ENCODE measurements at places on chromosomes 5 and 9.

- no peak for DNase-seq
Measured at GRCh38 chr9:118734696-118735095, 634.5 kb downstream of the BRINP1 start.

GRCh38 chr5:1702318-1702717 lies 97.3 kb downstream of the MRPL36 start:
- DNase-seq, result no peak

DNA sequence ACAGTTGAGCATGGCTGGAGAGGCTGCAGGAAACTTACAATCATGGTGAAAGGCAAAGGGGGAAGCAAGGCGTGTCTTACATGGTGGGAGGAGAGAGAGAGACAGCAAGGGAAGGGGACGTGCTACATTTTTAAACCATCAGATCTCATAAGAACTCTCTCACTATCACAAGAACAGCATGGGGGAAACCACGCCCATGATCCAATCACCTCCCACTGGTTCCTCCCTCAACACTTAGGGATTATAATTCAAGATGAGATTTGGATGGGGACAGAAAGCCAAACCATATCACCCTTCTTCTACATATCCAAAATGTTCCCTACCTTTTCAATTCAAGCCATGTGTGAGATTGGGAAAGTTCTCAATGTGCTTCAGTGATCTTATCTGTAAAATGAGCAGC lies 22.9 kb upstream of the GLRX start:
- no peak for DNase-seq

DNA sequence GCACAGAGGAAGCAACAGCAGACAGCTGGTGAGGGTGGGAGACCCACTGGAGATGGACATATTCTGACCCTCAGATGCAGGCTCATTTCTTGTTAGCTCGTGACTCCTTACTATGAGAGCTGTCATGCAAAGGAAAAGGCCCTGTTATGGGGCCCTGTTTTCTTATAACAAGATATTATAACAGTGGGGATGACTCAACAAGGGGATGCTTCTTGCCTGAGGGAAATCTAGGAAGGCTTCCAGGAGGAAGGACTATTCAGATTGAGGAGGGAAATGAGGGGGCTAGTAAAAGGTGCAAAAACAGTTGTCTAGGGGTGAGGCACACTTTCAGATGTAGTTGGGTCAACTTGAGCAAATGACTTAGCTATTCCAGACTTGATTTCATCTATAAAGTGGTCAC lies 83.0 kb downstream of the DAB2IP start:
- DNase-seq, result no peak

DNA sequence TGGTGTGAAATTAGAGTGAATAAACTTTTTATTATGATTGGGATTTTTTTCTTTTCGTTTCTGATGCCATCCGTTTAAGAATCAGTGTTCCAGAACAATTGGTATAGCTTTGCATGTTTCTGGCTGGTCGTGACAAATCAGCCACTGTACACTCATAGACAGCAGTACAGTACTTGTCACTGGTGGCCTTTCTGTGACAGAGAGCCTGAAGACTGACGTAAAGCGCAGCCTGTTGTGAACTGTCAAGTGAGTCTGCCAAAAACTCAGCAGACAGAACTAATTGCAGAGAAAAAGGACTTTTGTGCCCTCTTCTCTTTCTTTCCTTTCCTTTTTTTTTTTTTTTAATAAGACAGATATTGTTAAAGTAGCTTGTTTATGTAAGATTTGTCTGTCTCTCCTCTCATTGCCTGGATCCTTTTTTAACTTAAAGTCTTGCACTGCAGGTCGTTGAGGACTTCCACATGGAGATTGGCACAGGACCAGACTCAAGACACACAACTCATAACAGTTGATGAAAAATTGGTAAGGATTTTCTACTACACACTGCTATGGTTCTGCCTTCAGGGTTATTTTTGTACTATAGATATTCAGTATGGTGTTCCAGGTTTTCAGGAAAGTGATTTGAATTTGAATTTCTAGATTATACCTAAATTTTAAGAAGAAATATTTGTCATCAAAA lies 42.7 kb downstream of the NDUFS4 start:
- no peak for DNase-seq

DNA sequence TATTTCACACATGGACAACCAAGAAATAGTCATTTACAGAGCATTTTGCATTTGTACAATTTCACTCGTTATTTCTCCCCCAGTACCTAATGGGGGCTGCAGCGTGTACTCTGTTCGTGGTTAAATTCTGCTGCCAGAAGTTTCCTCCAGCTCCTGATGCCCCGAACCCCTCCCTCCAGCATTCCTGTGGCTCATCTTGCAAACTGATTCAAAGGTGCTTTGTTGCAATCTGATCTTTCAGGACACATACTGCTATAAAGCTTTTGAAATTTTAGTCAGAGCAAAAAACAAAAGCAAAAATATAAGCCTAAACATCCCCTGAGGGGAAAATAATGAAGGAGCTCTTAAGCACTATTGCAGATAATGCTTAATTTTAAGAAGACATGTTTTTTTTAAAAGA lies 27.7 kb downstream of the UBLCP1 start:
- no peak for DNase-seq

DNA sequence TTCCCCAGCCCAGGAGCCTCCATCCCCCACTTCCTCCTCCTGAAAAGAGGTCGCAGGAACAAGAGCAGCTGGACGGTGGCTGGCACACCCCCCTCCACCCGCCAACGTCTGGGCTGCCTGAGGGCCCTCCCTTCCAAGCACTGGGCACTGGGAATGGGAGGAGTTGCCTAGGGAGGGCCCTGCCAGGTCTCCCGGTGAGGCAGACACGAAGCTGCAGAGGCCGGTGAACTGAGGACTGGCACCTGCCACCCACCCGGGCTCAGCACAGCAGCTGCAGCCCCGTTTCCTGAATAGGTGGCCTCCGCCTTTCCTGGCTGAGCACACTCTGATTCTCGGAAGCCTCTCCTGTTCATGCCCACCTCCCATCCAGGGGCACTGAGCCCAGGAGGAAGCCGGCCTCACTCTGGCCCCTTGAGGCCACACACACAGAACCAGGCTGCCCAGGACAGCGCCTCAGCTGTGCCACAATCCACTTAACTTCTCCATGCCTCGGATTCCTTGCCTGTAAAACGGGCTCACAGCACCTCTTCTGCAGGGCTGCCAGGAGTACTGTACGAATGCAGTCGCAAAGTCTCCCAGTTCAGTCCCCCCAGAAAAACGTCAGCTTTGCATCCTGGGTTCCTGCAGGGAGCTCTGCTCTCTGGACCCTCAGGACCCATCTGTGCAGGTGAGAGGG lies 1.3 kb downstream of the NPDC1 start:
- no peak for DNase-seq

DNA sequence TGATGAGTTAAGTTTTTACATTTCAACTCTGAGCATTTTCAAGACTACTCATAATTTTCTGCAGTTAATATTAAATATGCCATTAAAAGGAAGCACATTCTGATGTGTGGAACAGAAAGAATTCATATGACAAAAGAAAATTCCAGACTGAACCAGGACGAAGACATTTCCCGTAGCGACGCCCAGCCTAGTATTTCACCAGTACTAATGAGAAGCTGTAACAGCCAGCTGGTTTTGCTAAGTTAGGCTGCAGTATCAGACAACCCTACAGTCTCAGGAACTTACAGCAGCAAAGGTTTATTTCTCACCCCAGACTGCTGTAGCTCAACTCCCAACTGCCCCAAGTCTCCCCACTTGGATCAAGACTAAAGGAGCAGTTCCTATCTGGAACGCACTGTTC lies 91.6 kb downstream of the TMEM174 start:
- no peak for DNase-seq

- DNase-seq, result no peak
Measured at GRCh38 chr9:36158122-36158521, 11.1 kb upstream of the CCIN start.

GRCh38 chr5:4832471-4832870 lies 307.7 kb upstream of the ADAMTS16 start:
- DNase-seq, result no peak

GRCh38 chr5:145825751-145826180 lies 9.4 kb downstream of the PRELID2 start:
- peak; percentile 21 for DNase-seq

- DNase-seq, result no peak
Measured at GRCh38 chr5:116409591-116410296, 164.9 kb downstream of the SEMA6A start.

GRCh38 chr5:157059093-157059539 lies at the start of gene HAVCR1:
Gene HAVCR1, minus strand, starts transcription at chr5:157059116. Its CDS starts 1,173 bp downstream, at chr5:157057943.
- no peak for DNase-seq

DNA sequence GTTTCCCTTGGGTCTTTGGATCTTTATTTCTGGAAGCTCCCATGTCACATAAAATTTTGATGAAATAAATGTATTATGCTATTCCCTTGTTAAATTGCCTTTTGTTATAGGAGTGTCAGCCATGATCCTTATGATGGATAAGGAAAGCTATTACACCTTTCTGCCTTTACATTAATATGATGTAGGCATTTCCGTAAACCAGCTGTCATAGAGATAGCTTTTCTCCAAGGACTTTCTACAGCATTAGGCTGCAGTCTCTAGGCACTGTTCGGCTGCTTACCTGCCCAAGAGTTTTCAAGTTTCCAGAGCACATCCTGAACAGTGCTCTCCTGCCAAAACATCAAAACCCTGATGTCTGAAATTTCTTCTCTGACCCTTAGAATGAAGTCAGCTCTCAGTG lies 87.4 kb downstream of the HAPLN1 start:
- DNase-seq, result no peak

- no peak for DNase-seq
Measured at GRCh38 chr5:141933151-141933550, 9.5 kb downstream of the DELE1 start.

- DNase-seq, result no peak
Measured at GRCh38 chr5:119752921-119753886, 123.8 kb downstream of the FAM170A start.

GRCh38 chr5:55021410-55021809 lies 2.6 kb upstream of the GZMK start:
- DNase-seq, result no peak

DNA sequence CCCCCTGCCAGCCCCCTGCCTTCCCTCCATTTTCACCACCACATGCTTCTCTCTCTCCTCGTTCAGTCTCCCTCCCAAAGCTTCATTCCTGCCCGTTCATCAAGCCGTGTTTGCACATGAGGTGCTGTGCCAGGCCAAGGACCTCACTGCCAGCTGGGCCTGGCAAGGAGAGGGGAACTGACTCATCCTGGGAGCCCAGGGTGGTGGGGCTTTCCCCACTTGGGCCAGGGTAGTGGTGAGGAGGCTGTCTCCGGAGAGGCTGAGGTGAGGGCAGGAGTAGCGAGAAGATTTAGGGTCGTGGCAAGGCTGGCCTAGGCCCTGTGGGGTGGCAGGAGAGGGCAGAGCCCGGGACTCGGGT lies 30.4 kb upstream of the NOTCH1 start:
- no peak for DNase-seq

- peak; percentile 41 for DNase-seq
Measured at GRCh38 chr9:83062651-83063527, at the start of gene RASEF. Gene RASEF, minus strand, starts transcription at chr9:83063142. Its CDS starts 275 bp downstream, at chr9:83062867.

GRCh38 chr9:104951487-104951886 lies 23.5 kb upstream of the ABCA1 start:
- no peak for DNase-seq

GRCh38 chr5:18236386-18236785 lies 602.1 kb downstream of the TAF11L14 start:
- DNase-seq, result no peak

- DNase-seq, result no peak
Measured at GRCh38 chr9:10785255-10785654, 172.5 kb upstream of the PTPRD start.

DNA sequence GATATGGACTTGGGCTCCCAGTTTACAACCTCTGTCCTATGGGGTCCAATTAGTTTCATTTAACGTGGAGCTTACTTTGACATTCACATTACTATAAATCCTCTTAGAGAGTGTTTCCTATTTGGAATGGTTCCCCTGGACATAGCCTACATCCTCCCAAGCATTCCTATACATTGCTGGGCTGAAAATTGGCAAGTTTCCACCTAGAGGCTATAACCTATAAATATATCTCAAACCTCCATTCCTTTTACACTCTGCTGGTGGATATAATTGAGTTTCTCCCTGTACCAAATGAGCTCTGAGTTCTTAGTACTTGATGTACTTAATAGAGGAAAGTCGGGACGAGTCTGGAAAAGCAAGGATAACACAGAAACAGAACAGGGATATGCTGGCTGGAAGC lies 172.8 kb downstream of the ASTN2 start:
- DNase-seq, result no peak

DNA sequence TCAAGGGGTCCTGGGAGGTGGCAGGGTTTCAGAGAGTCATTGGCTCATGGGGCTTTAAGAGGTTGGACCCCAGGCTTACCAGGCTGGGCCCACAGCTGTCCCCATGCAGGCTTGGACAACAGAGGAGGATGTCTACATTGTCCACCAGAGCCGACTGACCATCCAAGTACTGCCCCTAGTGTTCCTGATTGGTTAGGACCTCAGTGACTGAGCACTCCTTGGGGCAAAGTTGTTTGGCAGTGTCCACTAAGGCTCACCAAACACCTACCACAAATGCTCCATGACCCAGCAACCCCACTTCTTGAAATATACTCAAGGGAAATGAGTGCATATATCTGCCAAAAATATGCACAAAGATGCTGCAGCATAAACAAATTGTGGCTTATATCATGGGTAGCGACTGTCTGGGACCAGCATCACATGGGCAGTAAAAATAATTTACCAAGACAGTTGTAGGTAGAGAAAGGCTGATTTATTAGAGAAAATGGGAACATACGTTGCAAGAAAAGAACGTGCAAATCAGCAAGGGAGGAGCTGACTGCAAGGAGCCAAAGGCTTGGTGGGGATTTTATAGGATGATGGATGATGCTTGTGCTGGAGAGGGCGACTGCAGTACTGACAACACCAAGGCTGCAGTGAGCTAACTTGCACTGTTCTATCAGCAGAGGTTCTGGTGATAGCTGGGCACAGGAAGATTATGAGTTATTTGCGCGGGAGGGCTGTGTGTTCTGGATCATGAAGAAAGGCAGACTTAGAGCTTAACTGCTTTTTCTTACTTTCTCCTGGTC lies 265.2 kb downstream of the GADD45G start:
- no peak for DNase-seq

- DNase-seq, result no peak
Measured at GRCh38 chr9:74120470-74120869, 376.7 kb upstream of the RORB start.

- DNase-seq, result no peak
Measured at GRCh38 chr9:112187404-112187803, 12.3 kb upstream of the SUSD1 start.

- no peak for DNase-seq
Measured at GRCh38 chr5:155053501-155053900, 39.9 kb downstream of the KIF4B start.

GRCh38 chr9:20225826-20226225 lies 396.5 kb downstream of the MLLT3 start:
- no peak for DNase-seq

DNA sequence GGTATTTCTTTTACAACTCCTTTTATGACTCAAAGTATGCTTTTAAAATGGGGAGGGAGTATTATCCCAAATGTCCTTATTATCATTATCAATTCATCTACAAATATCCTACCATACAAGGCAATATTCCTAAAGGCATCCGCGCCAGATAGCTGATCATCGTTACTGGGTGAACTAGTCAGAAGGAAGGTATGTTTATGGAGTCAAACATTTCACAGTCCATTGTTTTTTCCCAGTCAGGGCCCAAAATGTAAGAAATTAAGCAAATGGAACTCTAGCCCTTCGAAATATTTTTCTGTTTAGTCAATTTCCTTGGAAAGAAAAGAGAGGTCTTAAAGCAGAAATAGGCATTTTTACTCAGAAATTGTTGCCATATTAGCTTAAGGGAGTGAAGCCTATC lies 188.5 kb upstream of the CCNG1 start:
- DNase-seq, result no peak

GRCh38 chr5:5384660-5385330 lies 37.7 kb upstream of the ICE1 start:
- DNase-seq, result no peak

- no peak for DNase-seq
Measured at GRCh38 chr5:14449052-14449661, 132.4 kb upstream of the OTULINL start.

Data from neuronal stem cell (in vitro differentiated cells).